NCI-H187 (cell line): ENCODE measurements at places on chromosomes 2 and 18.
A peak's percentile ranks its signal among the peaks of the same experiment; 100 is the strongest.

DNA sequence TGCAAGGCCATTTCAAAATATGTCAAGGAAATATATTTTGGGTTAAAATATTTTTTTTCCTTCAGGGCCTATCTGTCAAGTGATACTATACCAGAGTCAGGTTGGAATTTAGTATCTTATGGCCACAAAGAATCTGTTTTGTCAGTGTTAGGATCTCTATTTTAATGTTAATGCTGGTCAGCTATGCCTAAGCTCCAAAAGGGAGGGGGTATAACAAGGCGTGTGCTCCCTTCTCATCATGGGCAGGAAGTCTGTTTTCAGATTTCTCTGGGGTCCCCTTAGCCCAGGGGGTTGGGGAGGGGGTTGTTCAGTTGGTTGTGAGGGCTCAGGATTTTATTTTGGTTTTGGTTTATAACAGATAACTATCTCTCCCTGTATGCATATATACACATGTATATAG is 126.4 kb downstream of the TMEM163 start:
- DNase-seq: no peak

GRCh38 chr2:25960920-25961319 is 21.4 kb downstream of the KIF3C start:
- no peak for DNase-seq

DNA sequence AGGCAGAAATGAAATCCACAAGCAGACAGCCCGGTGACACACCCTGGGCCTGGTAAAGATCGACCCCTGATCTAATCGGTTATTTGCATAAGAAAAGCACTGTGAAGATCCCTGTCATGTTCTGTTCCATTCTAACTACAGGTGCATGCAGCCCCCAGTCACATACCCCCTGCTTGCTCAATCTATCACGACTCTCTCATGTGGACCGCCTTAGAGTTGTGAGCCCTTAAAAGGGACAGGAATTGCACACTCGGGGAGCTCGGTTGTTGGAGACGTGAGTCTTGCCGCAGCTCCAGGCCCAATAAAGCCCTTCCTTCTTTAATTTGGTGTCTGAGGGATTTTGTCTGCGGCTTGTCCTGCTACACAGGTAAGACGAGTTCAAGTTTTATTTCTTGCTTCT is 13.4 kb upstream of the IL1B start:
- DNase-seq: no peak

DNA sequence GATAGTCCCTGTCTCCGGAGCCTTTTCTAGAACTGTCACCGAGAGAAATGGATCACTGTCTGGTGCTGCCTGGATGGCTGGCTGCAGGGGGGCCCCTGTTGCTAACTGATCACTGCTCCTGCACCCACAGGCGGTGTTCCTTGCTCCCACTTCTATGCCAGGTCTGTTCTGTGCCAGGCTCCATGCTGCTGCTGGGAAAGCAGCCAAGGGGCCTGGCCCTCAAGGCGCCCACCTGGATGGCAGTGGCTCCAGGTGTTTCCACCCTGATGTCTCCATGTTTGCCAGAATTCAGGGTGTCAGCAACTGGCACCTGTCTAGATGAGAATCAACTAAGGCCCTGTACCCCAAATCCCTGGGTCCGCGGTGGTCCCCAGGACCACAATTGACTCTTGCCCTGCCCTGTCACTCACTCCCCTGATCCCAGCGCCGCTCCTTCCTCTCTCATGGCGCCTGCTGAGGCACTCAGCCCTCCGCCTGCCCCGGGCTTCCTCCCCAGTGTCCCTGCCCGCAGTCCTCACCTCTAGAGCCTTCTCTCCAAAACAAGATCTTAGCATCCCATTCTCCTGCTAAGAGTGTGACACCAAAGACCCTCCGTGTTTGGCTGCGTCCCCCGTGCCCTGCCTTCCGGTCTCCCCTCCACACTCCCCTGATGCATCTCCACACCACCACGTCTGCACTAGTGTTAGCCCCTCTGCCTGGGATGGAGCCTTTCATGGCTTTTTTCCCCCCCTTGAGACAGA is 72.5 kb upstream of the OTOF start:
- no peak for DNase-seq

GRCh38 chr2:165634855-165635254 is 159.2 kb downstream of the GALNT3 start:
- peak; percentile 80 for DNase-seq

DNA sequence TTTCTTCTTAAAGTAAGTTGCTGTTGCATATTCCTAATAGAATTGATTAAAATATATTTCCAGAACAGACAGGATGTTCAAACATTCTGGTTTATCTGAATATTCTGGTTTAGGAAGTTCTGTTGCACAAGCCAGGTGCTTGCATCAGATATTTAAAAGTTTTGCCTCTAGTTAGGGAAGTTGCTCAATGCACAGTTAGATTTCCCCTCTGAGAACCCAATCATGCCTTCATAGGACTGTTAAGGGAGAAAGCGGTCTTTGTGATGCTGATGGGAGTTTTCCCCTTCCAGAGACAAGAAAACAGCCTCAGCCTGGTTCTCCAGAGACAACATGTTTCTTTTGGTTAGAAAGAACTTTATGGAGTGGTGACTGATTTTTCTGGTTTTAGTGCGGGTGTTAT is 65.6 kb upstream of the REV1 start:
- no peak for DNase-seq

GRCh38 chr2:159617646-159618045 is 1.3 kb upstream of the BAZ2B start:
- DNase-seq: no peak

DNA sequence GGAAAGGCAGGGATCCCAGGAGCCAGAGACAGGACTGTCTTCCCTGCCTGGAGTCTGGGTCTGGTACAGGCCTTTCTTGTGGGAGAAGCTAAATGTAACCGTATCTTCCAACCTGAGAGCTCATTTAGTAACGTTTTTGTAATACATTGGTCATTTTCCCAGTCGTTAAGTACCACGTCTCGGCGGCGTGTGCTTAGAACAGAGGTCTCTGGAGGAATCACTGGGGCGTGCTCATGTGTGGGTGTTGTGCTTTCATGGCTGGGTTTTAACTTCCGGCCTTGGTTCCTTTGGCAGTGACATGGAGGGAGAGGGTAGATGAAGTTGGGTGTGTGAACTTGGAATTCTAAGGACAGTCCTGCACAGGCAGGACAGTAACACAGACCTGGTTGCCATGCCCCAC is 79.7 kb downstream of the NCK2 start:
- DNase-seq: no peak

DNA sequence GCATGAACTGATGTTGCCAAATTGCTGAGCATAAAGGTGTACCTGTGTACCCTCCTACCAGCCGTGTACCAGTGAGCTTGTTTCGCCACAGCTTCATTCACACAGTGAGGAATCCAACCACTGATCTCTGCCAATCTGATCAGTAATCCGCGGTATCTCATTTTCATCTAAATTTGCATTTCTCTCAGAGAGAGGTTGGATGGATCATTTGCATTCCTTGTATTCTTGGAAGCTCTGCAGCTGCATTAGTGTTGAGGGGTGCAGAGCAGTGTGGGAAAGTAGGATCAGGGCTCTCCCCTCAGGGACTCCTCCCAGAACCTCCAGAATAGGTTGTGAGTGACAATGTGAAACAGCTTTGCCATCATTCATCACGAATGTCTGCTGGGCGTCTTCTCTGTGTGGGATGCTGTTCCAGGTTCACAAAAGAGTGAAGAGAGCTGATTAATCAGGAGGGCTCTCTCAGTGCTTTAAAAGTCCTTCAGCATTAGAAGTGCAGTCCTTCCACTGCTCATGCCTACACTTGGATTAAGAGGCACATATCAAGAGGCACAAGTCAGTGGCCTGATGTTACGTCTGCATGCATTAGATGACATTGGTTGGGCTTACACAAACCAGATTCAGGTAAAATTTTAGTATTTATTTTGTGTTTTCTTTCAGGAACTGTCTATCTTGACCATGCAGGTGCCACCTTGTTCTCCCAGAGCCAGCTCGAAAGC is 7.5 kb downstream of the MOCOS start:
- no peak for DNase-seq

GRCh38 chr18:37170984-37171383 is 342.1 kb downstream of the KIAA1328 start:
- no peak for DNase-seq

GRCh38 chr2:23666241-23666979 is 260.5 kb downstream of the ATAD2B start:
- no peak for DNase-seq

GRCh38 chr2:171399292-171399691 is 34.5 kb downstream of the METTL8 start:
- no peak for DNase-seq

GRCh38 chr2:146267093-146267492 is 1577.7 kb upstream of the ACVR2A start:
- DNase-seq: no peak

GRCh38 chr2:16722677-16723076 is 57.0 kb upstream of the CYRIA start:
- DNase-seq: no peak

- no peak for DNase-seq
Measured at GRCh38 chr2:108029496-108029895, 43.2 kb downstream of the SLC5A7 start.

DNA sequence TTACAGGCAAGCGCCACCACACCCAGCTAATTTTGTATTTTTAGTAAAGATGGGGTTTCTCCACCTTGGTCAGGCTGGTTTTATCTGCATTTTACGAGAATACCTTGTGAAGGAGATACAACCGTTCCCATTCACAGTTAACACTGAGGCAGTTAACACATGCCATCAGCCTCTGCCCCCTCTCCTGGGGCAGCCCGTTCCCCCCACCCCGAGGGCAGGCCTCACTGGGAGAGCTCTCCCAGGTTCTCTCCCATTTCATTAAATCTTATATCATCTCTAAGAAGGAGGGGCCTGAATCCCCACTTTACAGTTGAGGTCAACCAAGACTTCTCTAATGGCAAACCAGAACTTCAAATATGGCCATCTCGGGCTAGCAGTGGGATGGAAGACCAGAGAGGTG is 95.0 kb upstream of the ST3GAL5 start:
- no peak for DNase-seq

- no peak for DNase-seq
Measured at GRCh38 chr2:128901572-128902391, 583.1 kb upstream of the HS6ST1 start.

GRCh38 chr2:149692961-149693396 is 105.4 kb upstream of the MMADHC start:
- no peak for DNase-seq

- no peak for DNase-seq
Measured at GRCh38 chr2:18641823-18642222, 52.5 kb upstream of the NT5C1B start.

- DNase-seq: no peak
Measured at GRCh38 chr2:210687786-210688470, 131.5 kb downstream of the CPS1 start.

GRCh38 chr2:58428096-58429013 is 187.2 kb upstream of the FANCL start:
- peak; percentile 38 for DNase-seq

GRCh38 chr2:189402932-189403331 is 38.3 kb upstream of the WDR75 start:
- no peak for DNase-seq

DNA sequence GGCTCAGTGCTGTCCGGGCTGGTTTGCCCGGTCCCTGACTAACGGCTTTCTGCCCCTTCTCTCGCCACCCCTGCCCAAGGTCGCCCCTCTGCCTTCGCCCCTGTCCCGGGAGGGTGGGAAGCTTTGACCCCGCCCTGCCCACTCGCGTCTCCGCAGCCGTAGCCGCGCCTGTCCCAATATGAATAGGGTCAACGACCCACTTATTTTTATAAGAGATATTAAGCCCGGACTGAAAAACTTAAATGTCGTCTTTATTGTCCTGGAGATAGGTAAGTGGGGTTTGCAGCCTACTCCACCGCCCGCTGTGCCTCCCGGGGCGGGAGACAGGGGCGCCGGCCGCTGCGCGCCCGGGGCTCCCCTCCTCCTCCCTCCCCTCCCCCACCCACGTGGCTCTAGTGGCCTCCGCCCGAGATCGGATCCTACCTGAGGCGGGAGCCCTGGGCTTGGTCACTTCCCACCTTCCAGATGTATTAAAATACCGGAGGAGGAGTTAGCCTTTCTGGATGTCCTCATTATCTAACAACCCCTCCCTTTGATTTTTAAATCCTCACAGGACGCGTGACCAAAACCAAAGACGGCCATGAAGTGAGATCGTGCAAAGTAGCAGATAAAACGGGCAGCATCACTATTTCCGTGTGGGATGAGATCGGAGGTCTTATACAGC is 633 bp downstream of the NABP1 start:
- no peak for DNase-seq

- no peak for DNase-seq
Measured at GRCh38 chr2:203578759-203579643, 43.9 kb upstream of the RAPH1 start.

DNA sequence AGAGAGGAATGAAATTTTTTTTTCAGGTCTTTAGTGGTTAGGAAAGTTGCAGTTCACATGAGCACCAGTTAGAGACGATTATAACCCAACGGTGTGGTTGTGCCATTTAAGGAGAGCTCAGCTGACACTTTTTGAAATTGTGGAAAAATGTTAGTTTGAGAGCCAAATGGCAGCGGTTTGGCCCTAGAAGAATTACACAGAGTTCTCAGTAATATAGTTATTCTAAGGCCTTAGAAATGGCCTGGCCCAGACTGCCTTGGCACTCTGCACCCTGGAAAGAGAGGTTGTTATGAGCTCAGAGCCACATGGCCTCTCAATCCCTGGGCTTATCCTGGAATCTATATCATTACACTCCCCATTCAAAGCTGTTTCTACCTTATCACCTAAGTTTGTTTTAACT is 117.4 kb downstream of the RHBDD1 start:
- no peak for DNase-seq

GRCh38 chr2:28348921-28349320 is 43.7 kb upstream of the FOSL2 start:
- no peak for DNase-seq

GRCh38 chr2:219297766-219298456 is 11.3 kb downstream of the PTPRN start:
- DNase-seq: no peak

GRCh38 chr2:135820003-135820618 is 16.9 kb downstream of the LCT start:
- no peak for DNase-seq

DNA sequence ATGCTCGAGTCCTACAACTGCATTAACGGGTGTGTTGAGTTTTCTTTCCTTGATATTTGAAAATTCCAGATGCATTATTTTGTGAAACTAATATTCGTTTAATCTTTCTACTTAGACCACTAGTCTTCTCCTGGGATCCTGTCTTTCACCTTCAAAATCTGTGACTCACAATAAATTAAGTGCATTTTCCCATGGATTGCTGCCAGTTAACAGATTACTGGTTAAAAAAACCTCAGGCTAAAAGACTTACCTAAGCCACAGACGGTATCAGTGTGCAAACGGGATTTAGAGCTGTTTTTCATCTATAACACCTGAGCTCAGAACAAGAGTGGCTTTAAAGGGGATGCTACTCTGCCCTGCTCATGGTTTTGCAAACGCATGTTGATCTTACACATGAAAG is 10.2 kb downstream of the FECH start:
- no peak for DNase-seq
